Activated CD4-positive, CD25-positive, alpha-beta regulatory T cell treated with anti-CD3 and anti-CD28 coated beads, Interleukin-2, amount 50 U/mL, for 16 hours (primary cell): ENCODE measurements at places on chromosomes 7 and 10.

DNA sequence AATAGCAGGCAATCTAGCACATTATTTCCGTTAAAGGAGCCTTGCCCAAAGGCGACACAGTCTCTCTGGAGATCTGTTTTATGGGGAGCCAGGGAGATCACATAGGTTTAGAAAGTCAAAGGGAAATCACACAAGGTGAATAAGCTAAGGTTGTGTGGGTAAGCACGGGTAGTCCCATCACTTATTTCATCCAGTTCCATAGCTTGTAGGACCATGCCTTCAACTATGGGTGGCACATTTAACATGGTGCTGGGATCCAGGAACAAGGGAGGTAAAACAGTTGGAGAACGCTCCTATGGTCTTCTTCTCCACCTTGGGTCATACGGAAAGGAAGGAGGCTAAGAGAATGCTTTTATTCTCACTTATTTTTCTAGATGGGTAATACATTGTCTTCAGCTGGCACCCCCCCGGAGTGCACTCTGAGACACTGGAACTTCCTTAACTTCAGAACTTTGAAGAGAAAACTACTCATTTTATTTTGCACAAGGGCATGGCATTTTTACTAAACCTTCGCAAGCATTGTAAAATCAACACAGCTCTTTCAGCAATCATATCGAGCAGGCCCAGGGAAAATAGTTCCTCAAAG lies 435.4 kb downstream of the KIF20B start:
- DNase-seq: no peak

DNA sequence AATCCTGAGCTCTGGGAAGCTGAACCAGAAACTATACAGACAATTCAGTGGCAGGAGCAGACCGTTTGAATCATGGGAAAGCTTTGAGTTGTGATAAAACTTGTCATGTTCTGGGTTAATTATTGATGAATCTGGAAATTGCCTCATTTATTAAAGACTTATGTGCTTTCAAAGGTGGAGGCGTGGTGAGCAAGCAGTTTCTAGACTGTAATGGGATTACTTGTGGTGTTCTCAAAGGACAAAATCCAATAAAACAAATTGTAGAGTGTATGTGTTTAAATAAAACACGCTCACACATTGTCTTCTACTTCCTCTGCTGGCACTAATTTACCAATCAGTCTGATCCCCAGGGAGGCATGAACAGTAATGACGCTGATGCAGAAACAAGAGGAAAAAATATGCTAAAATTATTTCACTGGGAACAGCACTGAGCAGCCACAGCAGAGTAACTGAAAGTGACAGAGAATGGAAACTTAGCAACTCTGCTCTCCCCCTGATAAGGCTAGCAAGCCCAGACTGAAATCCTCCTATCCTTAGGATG lies 25.1 kb downstream of the PARD3 start:
- DNase-seq: no peak

DNA sequence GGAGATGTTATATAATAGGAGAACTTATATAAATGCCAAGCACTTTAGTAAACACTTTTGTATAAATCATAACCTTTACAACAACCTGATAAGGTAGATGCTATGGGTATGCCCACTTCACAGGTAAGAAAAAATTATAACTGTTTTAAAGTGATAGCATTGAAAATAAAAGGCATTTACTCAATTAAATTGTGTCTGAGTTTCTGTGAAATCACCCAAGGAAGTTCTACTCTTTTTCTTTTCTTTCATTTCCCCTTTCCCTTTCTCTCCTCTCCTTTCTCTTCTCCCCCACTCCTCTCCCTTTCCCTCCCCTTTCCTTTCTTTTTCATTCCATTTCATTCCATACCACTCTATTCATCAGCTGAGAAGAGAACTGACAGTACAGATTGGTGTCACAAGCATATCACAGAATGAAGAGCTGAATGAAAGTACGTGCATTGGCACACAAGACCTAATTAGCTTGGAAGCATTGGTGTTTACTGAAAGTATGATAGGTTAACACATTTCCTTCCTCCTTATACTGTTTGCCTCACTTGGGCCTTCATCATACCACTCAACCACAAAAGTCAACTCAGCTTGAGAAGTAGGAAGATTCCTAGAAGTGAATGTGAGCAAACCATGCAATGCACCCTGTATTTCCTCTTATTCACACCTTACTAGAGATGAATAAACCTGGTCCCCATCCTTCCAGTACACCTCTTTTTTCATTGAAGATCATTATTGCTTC lies 117.9 kb upstream of the AGR3 start:
- DNase-seq: no peak

GRCh38 chr10:111137587-111137986 lies 60.8 kb downstream of the ADRA2A start:
- no peak for DNase-seq

DNA sequence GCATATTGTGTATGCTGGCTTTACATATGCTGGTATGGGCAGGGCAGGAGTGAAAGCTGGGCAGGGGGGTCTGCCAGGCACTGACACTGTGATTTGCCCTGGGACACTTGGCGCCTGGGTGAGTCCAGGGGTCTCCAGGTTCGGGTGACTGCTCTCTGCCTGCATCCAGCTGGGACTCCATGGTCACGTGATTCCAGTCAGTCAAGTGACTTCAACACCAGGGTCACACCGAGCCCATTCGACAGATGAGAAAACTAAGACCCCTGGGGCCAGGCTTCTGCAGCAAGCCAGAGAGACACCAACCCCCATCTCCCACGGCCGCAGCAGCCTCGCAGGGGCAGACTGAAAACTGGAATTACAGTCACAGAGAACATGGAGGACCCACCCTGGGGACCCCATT lies 30.0 kb downstream of the MMD2 start:
- DNase-seq: no peak

DNA sequence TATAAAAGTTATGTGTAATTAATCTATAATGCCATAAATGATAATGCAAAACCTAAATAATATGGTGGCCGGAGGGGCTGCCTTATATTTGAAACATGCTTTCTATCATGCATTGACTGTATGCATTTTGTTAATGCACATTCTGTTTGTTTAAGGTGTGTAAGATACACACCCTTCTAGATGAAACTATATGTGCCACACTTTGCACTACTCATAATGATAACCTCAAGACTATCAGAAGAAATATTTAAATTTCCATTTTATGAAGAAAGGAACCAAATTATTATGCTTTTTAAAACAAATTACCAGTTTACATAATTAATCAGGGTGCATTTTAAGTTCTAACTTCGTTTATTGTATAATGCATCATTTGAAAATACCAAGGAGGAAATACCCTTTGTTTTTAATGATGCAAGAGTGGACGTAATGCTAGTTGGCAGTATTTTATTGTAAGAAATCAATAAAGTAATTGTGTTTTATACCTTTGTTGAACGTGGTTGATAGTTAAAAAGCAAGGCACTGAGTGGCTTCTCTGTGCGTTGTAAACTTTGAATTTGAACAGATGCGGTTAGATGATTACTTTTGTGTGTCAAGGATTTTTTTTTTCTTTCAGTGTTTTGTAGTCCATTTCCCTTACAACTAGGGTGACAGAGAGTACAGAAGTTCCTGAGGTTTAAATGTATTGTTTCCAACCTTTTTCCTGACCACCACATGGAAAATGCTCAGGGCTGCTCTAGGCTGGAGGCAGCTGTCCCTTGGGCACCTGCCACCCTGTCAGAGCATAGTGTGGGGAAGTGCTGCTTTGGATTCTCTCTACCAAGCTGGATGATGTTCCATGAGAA lies 21.6 kb downstream of the NRBF2 start:
- DNase-seq: no peak

- no peak for DNase-seq
Observed at GRCh38 chr10:19570991-19571390, 245.2 kb upstream of the PLXDC2 start.

GRCh38 chr7:138204285-138204981 lies 128.2 kb downstream of the AKR1D1 start:
- DNase-seq: no peak

- no peak for DNase-seq
Observed at GRCh38 chr10:25694971-25695370, 239.1 kb upstream of the MYO3A start.

DNA sequence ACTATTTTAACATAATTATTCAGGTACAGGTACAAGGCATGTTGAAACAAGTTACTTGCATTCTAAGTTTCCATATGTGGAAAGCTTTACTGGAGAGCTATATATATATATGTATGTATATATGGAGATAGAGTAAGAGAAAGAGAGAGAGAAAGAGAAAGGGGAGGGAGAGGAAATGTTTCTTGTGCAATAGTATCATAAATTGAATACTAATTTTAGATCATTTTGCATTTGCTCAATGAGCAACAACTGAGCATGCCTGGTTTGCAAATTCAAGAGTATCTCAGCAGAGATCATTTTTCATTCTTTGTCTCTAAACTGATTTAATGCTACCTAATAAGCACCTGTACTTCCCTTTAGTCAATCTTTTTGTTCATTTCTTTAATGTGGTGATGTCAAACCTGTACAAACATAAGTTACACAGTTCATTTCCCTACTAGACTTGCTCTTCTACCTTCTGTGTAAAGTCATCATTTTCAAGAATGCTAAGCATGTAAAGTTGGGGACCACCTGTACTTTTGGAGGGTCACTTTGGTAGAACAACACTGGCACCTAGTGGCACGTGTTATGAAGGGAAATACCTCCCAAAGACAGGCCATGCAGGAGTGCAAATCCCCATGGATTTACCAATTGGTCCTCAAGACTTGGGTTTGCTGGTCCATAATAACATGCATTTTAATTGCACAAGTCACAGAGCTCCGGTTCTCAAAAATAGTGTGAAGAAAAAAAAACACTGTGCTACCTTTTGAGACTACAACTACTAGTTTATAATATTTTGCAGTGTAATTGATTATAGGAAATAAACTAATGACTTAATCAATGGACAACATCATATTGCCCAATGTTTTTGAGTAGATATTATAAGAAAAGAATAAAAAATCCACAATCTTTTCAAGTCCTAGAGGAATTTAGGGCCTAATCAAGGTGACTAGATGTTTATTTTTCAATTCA lies 431.2 kb upstream of the IGFBP3 start:
- no peak for DNase-seq

GRCh38 chr10:36425131-36425797 lies 700.1 kb upstream of the ANKRD30A start:
- DNase-seq: no peak

- no peak for DNase-seq
Observed at GRCh38 chr7:93835702-93836101, 54.9 kb downstream of the TFPI2 start.

DNA sequence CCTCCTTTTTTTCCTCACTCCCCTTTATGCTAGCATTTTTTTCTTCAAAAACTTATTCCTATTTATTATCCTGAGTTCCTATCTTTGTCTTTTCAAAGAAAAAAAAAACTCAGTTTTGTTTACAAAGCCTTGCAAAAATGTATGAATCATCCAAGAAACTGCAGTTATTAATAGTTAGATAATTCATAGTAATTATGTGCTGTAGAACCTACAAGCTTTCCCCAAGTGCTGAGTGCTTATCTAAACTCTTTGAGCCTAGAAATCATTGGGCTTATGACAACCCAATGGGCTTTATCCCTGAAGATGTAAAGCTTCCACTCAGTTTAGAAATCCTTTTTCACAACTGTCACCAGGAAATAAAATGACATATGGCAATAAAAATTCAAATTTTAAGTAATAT lies 145.9 kb upstream of the WNT16 start:
- no peak for DNase-seq

DNA sequence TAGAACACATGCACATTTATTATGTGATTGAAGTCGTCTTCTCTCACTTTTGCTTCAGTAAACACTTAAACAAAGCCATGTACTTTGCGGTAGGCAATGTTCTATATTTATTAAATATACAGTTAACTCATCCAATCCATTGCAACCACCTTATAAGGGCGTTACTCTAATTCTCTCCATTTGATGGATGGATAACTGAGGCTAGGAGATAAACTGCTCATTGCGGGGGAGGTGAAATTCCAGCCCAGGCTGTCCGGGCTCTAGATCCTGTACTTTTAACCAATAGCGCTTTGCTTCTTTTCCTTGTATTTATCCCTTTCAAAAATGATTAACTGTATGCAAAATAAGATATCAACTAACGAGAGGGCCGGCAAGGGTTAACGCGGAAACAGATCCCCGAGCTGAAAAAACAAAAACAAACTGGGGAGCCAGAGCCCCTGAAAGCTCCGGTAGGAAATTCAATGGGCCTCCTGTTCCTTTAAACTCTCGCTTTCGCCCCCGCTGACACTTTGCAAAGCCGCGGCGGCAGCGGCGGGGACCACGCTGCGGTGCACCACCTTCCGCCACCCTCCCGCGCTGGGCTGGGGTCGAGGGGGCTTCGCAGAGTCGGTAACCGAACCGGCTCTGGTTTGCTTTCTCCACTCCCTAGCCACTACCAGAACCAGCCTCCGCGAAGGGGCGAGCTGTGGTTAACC lies 1.0 kb upstream of the PLXDC2 start:
- no peak for DNase-seq

- DNase-seq: no peak
Observed at GRCh38 chr7:159239028-159239427, 94.4 kb upstream of the VIPR2 start.

- no peak for DNase-seq
Observed at GRCh38 chr10:53009961-53010907, 237.7 kb upstream of the MBL2 start.

GRCh38 chr7:75534727-75535307 lies 42.7 kb downstream of the SPDYE5 start:
- no peak for DNase-seq

DNA sequence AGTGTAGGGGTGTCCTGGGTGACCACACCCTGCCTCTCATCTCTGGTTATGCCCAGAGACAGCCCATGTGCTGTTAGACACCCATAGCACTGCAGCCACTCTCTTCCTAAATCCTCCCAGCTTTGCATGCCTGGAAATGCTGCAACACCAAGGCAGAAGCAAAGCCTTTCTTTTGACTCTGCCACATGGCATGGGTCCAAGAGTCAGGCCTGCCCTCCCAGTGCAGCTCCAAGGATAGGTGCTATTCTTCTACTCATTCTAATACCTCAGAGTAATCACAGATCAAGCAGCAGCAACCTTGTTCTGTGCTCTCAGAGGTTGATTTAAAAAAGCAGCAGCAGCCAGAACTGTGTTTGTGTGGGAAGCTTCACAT lies 23.4 kb downstream of the FRMPD2 start:
- DNase-seq: no peak

GRCh38 chr10:82144153-82144552 lies 269.2 kb downstream of the NRG3 start:
- DNase-seq: no peak

GRCh38 chr10:126353666-126354065 lies 34.6 kb downstream of the ADAM12 start:
- DNase-seq: no peak

DNA sequence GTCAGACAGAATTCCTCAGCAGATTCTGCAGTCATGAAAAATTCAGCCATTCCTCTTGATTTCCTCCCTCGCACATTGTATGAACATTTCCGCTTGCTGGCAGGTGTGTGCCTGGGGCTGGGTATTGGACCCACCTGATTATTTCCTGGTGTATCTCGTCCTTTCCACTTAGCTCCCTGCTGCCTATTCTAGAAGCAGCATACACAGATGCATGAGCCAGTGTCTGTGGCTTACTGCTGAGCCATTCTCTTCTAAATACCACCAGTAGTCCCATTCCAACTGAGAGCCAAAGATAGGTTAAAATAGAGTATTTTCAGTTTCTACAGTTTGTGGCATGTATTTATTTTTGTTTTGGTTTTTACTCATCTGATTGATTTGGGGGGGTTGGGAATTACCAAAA lies 270.1 kb upstream of the AKR1E2 start:
- no peak for DNase-seq
